Activated T-helper 1 cell treated with Interleukin-2 at 50 U/mL for 16 hours (primary cell): ENCODE measurements at places on chromosomes 5 and 9.

GRCh38 chr9:124535846-124536245 is 28.6 kb upstream of the NR5A1 start:
- no peak for DNase-seq

DNA sequence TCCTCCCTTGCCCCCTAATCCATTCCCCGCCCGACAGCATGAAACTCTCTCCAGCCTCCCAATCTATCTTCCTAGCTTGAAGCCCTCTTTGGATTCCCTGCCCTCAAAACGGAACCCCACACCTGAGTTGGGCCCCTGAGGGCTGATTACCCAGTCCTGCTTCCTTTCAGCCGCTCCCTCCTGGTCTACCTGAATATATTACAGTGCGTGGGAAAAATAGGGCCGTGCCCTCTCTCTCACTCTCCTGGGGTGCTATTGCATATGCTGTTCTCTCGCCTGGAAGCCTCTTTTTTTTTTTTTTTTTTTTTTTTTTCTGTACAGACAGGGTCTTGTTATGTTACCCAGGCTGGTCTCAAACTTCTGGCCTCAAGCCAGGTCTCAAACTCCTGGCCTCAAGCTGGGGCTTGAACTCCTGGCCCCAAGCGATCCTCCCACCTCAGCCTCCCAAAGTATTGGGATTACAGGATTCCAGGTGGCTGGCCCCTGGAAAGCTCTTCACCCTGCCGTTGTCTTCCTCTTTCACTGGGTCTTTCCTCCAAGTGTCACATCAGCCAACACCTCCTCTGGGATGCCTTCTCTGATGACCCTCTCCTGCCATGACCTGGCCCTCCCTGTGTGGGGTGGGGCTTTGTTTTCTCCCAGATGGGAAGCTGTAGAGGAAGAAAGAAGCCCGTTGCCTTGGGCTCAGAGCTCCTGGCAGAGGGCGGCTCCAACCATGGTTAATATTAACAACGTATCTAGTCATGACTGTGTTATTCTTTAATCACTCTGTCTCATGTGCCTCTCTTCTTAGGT is 8.2 kb downstream of the DNM1 start:
- no peak for DNase-seq

GRCh38 chr9:110526426-110526825 is 53.1 kb downstream of the SVEP1 start:
- DNase-seq, result no peak

DNA sequence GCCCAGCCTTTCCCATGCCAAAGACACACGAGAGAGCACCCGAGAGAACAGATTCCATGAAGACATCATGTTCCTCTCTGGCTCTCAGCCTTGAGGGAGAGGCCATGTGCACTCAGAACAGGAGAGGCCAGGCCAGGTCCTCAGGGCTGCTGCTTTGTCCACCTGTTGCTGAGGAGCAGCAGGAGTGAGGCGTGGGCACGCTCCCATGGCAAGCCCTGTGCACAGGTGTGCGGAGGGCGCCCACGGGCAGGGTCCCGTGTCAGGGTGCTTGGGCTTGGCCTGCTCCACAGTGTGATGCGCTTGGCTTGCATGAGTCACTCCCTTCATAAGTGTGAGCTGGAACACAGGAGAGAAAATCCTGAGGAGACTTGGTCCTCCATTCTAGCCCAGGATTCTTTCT is 27.4 kb downstream of the ZNF354A start:
- no peak for DNase-seq

DNA sequence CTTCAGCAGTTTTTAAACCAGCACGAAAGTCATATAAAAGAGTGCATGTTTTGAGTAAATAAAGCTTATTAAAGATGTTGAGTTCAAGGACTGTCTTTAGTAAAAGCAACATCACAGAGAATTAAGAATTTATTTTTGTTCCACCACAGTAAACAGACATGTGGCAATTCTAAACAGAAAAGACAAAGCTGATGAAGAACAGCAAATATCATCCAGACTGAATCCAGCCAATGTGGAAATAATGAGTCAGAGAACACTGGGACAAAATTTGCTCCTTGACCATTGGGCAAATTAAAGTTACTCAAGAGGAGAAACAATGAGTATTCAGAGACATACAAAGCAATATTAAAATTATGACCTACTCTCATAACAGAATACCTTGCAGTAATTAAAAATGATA is 28.8 kb downstream of the OR2K2 start:
- DNase-seq, result no peak

DNA sequence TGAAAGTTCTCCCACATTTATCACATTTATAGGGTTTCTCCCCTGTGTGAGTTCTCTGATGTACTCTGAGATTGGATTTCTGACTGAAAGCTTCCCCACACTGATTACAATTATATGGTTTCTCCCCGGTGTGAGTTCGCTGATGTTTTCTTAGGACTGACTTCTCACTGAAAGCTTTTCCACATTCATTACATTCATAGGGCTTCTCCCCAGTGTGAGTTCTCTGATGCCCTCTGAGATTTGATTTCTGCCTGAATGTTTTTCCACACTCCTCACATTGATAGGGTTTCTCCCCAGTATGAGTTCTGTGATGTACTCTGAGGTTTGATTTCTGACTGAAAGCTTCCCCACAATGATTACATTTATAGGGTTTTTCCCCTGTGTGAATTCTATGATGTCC is 36.3 kb downstream of the ZNF782 start:
- DNase-seq, result no peak

- DNase-seq, result no peak
These were observed 60.5 kb downstream of the DAP start for GRCh38 chr5:10700516-10700915.

DNA sequence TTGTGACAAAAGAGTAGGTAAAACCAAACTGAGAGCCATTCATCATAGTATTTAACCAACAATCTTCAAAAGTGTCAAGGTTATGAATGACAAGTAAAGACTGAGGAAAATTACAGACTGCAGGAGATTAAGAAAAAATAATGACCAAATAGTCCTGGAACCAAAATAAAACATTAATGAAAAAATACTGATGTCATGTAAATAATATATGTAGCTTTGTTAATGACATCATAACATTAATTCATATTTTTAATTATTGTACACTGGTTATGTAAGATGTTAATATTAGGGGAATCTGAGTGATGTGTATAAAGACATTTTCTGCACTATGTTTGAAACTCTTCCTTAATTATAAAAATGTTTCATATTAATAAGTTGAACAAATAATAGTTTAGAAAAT is 436.7 kb downstream of the CYLC2 start:
- no peak for DNase-seq

GRCh38 chr9:87614397-87614796 is 111.5 kb upstream of the CTSL start:
- no peak for DNase-seq

GRCh38 chr5:146327257-146327870 is 11.3 kb upstream of the POU4F3 start:
- no peak for DNase-seq

DNA sequence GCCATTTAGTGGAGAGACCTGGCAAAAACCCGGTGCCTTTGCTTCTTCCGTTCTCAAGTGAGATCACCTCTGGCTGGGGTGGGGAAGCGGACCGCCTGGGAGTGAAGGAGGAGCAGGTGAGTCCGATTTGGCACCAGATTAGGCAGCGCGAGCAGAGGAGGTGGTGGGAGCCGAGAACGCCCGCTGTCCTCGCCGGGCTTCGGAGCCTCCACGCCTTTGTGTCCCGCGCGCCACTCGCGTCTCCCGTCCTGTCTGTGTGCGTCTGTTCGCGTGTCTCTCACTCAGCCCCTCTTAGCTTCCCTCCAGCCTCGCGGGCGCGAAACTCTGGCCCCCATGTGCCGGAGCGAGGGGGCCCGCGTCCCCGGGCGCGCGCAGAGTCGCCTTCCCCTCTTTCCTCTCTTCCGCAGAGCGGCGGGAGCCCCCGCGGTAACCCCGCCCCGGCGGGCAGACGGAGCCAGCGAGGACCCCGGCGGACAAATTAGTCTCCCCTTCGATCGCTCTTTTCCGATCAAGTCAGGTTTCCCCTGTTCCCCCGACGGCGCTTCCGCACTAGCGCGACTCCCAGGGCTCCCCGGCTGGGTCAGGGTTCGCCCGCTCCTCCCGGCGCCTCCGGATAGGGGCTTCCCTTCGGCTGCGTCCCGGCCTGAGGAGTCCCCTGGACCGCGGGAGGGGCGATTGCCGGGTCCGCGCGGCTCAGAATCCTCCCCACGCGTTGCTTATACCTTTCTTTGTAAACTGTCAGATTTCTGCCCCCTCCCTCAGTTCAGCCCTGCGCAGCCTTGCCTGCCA is 7.1 kb downstream of the POU4F3 start:
- DNase-seq, result no peak

DNA sequence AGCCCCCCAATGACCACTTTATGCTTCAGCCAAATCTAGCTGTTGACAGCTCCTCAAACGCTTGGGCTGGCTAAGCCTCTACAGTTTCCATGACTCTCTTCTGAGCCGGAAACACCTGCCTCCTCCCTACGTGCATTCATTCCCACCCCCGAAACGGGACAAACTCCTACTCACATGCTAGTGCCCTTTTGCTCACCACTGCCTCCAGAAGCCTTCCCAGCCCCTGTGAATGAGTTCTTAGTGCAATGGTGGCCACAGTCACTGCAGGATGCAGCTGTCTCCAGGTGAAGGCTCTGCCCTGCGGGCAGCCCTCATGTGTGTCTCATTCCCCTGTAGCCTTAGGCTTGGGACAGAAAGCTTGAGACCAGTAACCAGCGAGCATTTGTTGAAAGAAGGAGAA is 68.8 kb upstream of the DAB2IP start:
- no peak for DNase-seq

DNA sequence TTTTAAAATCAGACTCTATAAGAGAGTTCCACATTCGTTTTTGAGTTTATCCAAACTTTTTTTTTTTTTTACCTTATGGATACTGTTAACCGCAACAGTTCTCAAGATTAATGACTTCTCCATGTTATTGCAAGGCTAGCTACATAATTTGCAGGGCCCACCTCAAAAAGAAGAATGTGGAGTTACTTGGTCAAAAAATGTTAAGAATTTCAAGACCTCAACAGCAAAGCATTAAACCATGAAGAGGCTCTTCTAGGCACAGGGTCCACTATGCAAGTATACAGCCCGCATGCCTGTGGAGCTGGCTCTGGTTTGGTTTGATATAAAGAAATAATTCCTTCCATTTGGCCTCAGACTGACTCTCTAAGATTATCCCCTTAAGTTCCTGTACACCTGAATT is 133.3 kb upstream of the TLX3 start:
- no peak for DNase-seq

DNA sequence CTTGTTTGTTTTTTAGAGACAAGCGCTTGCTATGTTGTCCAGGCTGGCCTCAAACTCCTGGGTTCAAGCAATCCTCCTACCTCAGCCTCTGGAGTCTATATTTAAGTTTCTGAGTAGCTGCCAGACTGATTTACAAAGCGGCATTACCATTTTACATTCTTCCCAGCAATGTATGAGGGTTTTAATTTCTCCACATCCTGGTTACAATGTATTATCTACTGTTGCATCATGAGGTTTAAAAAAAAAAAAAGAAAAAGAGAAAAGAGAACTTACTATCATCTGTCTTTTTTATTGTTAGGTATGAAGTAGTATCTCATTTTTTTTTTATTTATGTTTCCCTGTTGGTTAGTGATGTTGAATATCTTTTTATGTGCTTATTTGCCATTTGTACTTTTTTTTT is 18.9 kb upstream of the CLINT1 start:
- no peak for DNase-seq

GRCh38 chr5:115801152-115801551 is 15.3 kb downstream of the CDO1 start:
- DNase-seq, result no peak

- no peak for DNase-seq
These were observed 38.0 kb upstream of the OSMR start for GRCh38 chr5:38807570-38808483.

DNA sequence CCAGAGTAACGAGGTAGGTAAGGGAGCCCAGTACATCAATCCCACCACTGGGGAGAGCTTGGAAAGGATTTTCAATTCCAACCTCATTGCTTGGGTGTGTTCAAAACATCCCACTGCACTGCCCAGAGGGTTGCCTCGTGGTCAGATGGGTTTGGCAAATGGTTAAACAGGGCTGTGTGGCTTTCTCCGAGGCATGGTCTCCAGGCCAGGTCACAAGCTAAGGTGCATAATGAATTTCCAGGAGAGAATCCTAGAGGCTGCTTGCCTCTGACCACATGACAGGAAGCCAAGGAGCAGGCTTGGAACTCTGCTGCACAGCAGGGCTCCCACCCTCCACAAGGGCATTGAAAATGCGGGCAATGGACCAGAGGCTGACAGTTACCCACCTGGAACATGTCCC is 51.6 kb downstream of the DAP start:
- no peak for DNase-seq

DNA sequence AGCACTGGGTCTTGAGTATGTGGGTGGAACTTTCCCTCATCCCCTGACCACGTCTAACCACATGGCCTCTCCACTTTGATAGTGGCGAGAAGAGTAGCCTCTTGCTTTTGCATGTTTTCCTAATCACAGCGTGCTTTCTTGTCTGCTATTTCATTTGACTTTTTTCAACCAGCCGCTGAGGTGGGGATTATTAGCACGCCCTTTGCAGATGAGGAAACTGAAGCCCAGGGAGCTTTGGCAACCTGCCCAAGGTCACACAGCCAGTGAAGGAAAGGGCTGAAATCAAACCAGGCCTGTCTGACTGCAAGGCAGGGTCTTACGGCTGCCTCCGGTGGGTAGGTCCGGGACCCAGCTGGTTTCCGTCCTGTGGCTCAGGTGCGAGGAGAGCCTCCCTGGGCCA is 106.5 kb upstream of the MSX2 start:
- DNase-seq, result no peak

- DNase-seq, result peak; percentile 58
These were observed 545 bp downstream of the CDKN2B-AS1 start for GRCh38 chr9:21995006-21995665.

DNA sequence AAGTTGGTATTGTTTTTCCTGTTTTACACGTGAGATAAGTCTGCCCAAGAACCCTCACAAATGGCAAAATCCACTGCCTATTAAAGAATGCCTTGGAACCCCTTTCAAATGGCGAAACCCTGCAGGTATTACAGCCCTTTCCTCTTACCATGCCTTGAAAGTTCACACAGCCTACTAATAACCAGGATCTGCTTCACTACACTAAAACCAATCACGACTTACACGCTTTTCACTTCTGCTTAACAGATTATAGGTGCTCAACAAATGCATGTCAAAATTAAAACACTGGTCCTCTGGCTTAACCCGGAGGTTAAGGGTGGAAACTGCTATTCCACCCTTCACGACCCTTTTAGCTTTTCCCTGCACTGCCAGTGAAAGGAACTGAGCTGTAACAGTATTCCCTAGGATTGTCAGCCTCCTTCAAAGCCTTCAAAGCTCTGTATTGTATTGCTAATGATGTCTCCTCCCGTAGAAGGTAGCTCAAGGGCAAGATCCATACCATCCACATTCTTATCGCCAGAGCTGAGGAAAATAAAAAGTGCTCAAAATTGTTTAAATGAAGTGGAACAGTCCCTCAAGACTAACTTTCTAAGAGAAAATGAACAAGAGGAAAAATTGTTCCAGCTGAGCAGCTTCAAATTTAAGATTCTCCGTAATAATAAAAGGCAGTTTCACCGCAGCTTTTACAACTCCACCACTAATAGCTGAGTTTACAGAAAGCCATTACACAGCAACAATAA is 997 bp downstream of the AUH start:
- no peak for DNase-seq

GRCh38 chr5:59829386-59829785 is 64.1 kb downstream of the PDE4D start:
- no peak for DNase-seq
